NCI-H2081 (cell line): ENCODE measurements at places on chromosomes 13 and 19.

DNA sequence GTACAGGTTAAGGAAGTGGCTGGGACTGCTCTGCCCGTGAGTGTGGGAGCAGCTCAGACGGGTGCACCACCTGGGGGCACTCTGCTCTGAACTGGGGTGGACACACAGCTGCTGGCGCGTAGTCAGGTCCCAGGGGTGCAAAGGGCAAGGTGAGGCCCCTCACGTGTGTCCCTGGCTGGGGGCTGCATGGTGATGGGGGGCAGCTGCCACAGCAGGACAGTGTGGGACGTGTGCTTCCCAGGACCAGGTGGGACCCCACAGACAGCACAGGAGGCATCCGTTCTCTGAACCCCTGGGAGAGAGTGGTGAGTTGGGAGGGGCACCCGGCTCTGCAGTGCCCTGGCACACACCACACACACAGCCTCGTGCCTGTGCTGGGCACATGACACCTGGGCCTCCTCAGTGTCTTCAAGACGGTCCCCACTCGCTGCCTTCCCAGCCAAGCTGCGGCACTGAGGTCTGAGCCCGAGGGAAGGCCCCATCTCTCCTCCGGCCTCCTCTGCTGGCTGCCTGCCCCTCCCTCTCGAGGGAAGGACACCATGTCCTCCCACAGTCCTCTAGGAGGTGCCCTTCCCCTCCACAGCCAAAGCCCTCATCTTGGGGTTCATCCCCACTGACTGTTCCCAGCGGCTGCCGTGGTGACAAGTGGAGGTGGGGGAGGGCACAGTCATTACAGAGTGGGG, 24.7 kb downstream of the CILP2 start:
- no peak for DNase-seq

DNA sequence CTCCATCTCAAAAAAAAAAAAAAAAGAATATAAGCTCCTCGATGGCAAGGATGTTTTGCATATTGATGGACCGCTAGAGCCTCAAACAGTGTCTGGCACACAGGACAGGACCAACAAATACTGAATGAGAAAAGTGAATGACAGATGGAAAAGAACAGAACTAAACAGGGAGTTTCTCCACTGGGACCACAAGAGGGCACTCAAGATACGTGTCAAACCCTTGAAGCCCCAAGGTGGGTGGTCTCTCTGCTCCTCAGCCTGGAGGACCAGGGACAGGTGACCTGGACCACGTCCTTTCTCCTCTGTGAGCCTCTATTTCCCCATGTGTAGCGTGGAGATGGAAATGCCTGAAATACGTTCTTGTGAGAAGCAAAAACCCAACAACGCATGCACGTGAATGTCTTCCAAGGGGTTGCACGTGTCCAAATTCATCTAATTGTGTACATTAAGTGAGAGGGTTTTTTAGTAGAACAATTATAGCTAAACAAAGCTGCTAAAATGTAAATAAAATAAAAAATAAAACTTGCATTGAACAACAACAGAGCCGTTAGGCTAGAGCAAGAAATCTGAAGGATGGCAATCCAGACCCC, 5.7 kb upstream of the CDC42EP5 start:
- peak; percentile 9 for DNase-seq

- no peak for DNase-seq
Measured at GRCh38 chr13:83825676-83826075, 56.6 kb downstream of the SLITRK1 start.

DNA sequence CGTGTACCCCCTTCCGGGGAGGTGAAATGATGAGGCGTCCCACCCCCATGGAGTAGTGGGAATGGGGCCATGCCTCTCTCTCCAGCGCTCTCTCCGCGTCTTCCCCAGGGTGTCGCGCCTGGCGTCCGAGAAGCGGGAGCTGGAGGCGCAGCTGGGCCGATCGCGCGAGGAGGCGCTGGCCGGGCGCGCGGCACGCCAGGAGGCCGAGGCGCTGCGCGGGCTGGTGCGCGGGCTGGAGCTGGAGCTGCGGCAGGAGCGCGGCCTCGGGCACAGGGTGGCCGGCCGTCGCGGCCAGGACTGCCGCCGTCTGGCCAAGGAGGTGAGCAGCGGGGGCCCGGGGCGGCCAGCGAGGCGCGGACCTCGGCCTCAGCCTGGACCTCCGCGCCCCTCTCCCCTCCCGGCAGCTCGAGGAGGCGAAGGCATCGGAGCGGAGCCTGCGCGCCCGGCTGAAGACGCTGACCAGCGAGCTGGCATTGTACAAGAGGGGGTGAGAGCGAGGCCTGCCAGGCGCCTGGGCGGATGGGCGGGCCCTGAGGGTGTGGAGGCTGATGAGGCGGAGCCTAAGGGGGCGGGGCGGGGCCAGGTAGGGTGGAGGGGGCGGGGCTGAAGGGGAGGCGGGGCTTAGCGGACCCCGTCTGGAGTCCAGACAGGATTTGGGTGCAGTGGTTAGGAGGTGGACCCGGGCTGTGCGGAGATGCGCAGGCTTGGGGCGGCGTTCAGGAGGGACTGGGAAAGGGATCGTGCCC, 7.7 kb downstream of the PGLYRP1 start:
- peak; percentile 65 for DNase-seq

DNA sequence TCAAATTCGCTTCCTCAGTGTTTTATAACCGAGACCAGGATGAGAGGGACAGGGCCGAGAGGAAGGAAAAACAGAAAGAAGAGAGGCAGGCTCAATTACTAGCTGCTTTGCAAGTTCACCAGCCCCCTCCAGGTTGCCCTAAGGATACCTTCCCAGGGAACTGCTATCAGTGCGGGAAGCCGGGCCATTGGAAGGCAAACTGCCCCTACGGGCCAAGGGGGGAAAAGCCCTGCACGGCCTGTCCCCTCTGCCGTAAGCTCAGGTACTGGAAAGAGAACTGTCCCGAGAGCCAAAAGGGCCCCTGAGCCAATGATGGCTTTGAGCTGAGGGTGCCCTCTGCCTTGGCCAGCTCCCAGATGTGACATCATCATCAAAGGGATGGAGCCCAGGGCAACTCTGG, 3.2 kb upstream of the ERVV-1 start:
- DNase-seq = no peak

GRCh38 chr13:41648314-41648935, 191.1 kb downstream of the RGCC start:
- DNase-seq = peak; percentile 10

DNA sequence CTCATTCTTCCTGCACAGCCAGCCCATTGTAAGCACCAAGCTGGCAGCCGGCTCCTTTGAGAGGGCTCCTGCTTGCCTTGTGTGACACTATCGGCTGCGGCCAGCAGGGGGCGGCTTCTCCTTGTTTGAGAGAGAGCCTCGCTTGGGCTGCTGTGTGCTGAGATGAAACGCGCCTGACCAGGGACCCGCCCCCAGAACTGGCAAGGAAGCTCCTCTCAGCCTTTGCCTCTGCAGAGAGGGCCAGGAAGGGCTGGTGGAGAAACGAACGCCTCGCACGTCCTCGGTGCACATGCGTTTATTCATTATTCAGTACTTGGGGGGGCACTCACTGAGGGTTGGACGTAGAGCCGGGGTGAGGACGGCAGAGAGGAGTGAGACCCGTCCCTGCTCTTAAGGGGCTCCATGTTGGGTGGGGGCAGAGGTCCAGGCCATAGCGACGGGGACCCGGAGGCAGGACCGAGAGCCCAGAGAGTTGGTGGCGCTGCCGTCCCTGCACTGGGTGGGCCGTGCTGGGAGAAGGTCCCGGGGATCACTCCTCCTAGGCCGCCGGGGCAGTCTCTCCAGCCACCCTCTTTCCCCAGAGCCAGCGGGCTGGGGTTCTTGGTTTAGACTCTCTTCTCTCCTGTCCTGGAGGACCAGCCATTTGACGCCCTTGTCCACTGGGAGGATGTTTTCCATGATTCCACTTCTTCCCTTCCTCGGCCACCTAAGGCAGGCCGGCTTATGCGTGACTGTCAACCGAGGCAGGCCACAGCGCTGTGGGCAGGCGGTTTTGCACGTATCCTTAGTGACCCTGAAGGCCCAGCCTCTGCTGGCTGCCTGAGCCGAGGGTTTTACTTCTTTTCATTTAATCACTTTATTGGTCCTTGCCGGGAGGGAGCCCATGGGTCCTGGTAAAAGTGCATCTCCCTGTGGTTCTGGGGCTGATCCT, 174.5 kb downstream of the KATNAL1 start:
- DNase-seq = peak; percentile 85
